ENCODE measurements at places on chromosomes 4 and X.

- no peak for DNase-seq
These were observed 56.1 kb downstream of the RAPGEF2 start for GRCh38 chr4:159158985-159159384.

DNA sequence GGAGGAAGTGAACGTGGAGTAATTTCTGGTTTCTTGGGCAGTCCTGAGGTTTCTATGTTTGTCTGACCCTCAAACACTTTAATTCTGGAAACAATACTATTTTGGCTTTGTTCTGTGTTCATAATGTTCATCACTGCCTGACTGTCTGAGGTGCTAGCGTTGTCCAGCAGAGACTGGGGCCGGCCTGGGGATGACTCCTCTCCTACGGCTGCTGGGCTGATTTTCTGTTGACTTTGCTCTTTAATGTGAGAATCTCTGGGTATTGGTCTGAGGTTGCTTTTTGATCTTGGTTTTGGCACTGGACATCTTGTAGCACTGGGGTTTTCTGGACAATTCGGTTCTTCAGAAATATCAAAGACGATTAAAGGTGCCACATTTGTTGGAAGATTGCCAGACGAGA, 75.8 kb downstream of the RPS3A start:
- no peak for DNase-seq

- no peak for DNase-seq
These were observed 443.1 kb upstream of the PITX2 start for GRCh38 chr4:111066001-111066400.

GRCh38 chr4:25308306-25308705, 4.3 kb upstream of the ZCCHC4 start:
- no peak for DNase-seq

GRCh38 chr4:21102667-21103066, 402.4 kb downstream of the PACRGL start:
- DNase-seq, result no peak

- DNase-seq, result no peak
These were observed 52.1 kb upstream of the NAP1L2 start for GRCh38 chrX:73266766-73267165.

DNA sequence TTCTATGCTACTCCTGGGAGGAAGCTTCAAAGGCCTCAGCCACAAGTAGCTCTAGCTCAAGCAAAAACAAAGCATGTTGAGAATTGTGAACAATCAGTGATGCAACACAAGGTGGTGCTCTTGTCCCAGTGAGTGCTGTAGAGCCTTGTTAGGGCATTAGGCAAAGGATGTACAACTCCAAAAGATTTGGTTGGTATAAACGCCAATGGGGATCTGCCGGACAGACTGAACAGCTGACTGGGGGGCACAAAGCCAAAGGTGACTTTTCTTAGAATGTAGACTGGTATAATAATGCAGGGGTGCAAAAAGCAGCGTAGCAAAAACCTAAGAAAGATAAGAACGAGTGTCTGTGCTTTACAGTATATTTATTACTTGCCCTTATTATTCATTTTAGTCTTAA, 62.6 kb upstream of the ALB start:
- no peak for DNase-seq

DNA sequence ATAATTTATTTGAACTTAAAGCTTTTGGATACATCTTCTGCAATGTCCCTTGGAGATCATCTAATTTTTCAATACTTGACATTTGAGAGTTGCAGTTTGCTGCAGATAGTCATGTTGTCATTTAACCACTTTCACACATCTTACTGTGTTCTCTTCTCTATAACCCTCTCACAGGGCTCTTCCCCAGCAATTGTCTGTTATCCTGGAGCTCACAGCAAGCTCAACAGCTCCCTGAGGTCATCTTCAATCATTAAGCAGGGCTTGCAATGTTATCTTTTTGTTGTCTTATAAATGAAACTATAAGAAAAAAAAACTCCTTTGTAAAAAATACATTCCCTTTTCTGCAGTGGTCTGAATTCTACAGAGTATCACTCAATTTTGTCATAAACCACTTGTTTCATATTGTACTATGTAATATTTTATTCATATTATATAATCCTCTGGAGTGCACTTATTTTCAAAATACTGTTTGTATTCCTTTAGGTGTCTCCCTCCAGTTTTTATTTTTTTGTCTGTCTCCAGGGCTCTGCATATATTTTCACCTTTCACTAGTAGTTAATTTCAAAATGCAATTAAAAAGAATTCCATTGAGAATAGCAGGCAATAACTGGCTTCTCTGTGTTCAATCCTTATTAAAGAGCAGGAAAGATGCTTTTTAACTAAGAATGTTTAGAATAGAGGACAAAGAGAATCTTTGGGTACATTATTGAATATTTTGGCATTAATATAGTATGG, 106.3 kb upstream of the ARSJ start:
- no peak for DNase-seq

- DNase-seq, result no peak
These were observed 12.9 kb upstream of the SPP1 start for GRCh38 chr4:87962398-87963146.

DNA sequence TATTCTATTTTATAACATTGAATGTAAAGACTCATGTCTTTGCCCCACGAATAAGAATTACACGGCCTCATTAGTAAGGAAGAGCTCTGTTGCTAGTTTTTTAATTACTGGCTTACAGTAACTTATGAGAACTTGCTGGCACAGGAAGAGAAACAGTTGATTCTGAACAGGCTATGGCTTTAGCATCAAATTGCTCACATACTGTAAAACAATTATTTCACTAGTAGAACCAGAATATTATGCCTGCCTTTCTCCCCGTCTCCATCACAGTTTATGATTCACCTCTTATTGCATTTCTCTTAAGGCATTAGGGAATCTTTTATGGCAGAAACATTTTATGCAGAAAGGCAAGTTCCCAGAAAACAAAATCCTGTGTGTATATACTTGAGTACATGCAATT, 126.1 kb downstream of the SPRY1 start:
- DNase-seq, result no peak

DNA sequence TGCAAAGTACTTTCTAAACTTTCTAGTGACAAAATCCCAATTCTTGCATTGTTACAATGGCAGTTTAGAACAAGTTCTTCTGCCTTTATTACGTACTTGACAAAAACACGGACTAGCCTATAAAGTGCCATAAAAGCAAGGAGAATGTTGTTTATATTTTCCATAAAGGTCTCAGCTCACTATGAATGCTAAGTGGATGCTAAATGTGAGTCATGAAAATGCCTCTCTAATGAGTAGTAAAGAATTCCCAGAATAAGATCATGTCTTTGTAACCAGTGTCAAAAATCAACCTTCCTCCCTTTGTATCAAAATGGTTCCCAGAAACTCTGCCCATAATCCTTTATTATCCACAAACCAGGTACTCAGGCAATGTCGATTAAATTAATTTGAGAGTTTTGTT, 539.8 kb upstream of the SLIT2 start:
- DNase-seq, result no peak

- DNase-seq, result no peak
These were observed 67.1 kb downstream of the KLHL8 start for GRCh38 chr4:87153078-87153870.

DNA sequence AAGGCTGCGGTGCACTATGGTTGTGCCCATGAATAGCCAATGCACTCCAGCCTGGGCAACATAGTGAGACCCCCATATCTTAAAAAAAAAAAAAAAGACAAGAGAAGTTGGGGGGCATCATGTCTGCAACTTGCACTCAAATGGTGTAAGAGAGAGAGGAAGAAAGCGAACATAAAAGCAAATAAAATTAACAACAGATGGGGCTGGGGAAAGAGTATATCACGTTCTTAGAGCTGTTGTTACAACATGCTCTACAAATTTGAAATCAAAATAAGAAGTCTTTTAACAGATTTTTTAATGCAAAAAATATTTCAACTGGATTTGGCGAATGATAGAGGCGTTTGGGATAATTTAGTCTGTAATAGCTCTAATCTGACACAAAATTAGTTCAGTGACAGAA, 144.9 kb downstream of the FNIP2 start:
- DNase-seq, result no peak

GRCh38 chrX:75625232-75625631, 102.4 kb upstream of the ZDHHC15 start:
- DNase-seq, result no peak

- DNase-seq, result no peak
These were observed 213 bp downstream of the NFKB1 start for GRCh38 chr4:102501447-102501696.

DNA sequence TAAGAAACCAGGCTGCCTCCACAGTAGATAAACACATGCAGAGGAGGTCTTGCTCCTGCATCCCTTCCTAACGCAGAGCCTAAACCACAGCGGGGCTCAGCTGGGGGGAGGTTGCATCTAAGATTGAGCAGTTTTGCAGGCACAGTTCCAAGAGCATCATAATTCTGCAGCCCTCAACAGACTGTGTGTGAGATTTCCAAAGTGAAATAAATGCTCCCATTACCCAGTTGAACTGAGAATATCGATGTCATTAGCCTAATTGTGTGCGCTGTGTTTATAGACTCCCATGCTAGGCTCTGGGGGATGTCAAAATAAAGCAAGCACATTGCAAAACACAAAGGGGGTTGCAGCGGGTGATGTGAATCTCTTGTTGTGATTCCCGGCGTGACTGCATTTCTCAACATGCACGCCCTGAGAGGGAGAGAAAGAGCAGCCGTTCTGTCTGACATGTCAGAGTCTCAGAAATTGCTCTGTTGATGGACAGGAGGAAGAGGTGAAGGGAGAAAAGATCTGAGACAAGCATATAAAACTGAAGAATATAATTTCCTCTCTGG, 150.0 kb upstream of the PSAPL1 start:
- no peak for DNase-seq

GRCh38 chr4:56979421-56980072, 851 bp downstream of the POLR2B start:
- DNase-seq, result peak; percentile 46

DNA sequence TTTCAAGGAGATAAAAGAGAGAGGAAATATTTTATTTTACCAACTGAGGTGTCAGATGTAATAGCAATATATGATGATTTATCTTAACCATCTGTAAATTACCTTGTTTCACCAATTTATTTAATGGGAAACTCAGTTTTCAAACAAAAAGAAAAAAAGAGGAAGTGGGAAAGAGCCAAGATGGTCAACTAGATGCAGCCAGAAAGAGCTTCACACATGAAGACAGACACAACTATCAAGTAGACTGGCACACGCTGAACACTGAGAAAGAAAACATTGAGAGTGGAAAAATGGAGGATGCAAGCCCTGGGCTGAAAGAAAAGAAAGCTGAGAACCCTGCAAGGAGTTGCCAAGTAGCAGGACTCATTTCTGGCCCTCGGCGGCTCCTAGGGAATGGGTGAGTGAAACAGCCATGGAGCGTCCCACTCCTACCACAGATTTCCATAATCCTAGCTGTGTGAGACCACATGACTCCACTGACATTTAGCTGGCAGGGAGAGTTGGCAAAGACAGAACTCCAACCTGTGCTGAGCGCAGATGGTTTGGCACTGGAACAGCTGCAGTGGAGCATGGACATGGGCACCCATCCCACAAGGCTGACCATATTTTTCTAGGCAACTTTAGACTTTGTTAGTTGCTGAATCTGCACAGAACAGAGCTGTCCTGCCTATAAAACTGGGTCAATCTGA, 409.3 kb downstream of the FAM47B start:
- no peak for DNase-seq

GRCh38 chrX:153687121-153688039, at the start of gene SLC6A8:
Gene SLC6A8, plus strand, starts transcription at chrX:153687926. Its CDS starts 649 bp downstream, at chrX:153688575.
- DNase-seq, result peak; percentile 21

DNA sequence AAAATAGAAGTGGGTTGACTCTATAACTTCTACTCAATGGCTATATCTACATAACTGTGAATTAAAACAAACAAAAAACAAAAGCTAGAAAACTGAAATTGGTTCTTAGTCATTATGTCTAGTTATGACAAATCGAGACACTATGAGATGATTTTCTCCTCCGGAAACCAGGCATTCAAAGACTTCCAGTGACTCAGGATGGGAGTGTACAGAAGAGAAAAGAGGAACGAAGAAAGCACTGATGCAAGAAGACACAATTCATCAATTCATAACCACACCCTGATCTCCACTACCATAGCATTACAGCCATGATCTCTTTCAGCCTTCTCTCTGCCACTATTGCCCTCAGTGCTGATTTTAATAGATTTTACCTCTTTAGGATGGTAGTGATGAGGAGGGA, 253.6 kb downstream of the CBLL2 start:
- no peak for DNase-seq

GRCh38 chr4:3845744-3846429, 79.7 kb downstream of the ADRA2C start:
- DNase-seq, result no peak

DNA sequence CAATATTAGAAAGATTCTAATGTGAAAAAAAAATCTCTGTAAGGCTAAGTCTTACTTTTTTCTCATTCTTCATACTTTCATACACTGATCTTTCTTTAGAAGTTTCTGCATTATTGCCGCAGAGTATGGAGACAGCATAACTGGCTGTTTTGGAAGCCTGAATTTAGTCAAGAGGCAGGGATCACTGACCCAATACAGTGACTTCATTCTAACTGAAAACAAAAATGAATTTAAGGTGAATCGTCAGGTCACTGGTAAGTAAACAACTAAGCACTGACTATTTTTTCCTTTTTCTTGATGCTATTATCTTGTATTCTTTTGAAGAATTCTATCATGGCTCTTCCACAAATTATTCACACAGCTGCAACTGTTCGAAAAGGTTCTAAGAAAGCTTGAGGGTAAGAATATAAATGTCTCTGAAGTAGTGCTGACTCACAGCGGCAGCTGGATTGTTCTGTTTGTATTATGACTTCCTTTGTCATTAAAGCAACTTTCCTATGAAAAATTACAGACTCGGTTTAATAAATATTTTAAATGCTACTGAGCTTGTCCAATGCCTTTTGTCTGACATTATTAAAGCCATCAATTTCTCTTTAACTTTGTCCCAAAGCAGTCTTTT, 609.3 kb downstream of the FSTL5 start:
- no peak for DNase-seq

GRCh38 chrX:4277122-4277521, 563.7 kb upstream of the PRKX start:
- no peak for DNase-seq

DNA sequence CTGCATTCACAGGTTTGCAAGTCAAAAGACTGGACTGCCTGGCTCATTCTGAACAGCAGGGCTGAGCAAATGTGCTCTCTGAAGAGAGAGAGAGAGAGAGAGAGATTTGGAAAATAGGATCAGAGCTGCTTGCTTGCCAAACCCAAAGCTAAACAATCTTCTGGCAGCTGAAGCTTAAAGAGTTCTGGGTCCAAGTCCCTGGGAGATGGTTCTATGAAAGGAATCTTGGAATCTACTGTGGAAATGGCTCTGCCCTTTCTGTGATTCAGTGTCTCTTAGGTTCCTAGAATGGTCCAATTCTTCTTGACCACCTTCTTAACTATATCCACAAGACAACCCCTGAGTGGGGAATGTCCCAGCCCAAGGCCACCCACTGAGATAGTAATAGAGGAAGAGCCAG, 66.1 kb upstream of the EFNB1 start:
- DNase-seq, result no peak

- no peak for DNase-seq
These were observed 46.0 kb upstream of the TMPRSS11E start for GRCh38 chr4:68401231-68401630.

Measured in activated naive CD4-positive, alpha-beta T cell treated with anti-CD3 and anti-CD28 coated beads, Interleukin-2, amount 50 U/mL, for 16 hours (primary cell).